Urothelium cell line (cell line): ENCODE measurements at places on chromosomes 2 and 18.
A peak's percentile ranks its signal among the peaks of the same experiment; 100 is the strongest.

DNA sequence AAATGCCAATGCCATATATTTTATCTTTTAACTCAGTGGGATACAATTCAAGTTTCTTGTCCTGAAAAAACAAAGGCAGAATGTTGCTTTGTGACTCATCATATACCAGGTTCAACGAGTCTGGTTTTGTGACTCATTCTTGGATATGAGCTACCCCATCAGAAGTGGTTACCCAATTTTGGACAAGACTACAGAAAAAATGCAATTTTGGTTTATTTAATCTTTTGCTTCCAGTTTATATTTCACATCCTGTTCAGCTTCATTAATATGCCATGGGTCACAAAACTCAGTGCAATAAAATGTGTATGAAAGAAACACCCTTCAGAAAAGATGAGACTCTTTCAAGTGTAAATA is 25.0 kb downstream of the FN1 start:
- peak; percentile 73 for DNase-seq

- no peak for DNase-seq
These were observed 2.2 kb downstream of the RBM45 start for GRCh38 chr2:178114462-178114861.

GRCh38 chr2:113755035-113755834 is 1.2 kb downstream of the SLC35F5 start:
- no peak for DNase-seq

DNA sequence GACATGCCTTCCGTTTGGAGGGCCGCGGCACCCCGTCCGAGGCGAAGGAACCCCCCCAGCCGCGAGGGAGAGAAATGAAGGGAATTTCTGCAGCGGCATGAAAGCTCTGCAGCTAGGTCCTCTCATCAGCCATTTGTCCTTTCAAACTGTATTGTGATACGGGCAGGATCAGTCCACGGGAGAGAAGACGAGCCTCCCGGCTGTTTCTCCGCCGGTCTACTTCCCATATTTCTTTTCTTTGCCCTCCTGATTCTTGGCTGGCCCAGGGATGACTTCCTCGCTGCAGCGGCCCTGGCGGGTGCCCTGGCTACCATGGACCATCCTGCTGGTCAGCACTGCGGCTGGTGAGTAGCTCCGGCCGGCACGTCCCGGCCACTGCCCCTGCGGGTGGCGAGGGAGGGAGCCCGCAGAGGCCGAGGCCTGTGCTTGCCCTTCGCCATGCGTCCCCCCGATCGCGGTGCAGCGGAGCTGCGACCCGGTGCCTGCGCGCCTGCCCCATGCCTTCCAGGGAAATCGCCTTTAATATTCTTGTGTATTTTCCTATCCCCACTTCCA is 1.2 kb downstream of the BMPR2 start:
- peak; percentile 18 for DNase-seq

DNA sequence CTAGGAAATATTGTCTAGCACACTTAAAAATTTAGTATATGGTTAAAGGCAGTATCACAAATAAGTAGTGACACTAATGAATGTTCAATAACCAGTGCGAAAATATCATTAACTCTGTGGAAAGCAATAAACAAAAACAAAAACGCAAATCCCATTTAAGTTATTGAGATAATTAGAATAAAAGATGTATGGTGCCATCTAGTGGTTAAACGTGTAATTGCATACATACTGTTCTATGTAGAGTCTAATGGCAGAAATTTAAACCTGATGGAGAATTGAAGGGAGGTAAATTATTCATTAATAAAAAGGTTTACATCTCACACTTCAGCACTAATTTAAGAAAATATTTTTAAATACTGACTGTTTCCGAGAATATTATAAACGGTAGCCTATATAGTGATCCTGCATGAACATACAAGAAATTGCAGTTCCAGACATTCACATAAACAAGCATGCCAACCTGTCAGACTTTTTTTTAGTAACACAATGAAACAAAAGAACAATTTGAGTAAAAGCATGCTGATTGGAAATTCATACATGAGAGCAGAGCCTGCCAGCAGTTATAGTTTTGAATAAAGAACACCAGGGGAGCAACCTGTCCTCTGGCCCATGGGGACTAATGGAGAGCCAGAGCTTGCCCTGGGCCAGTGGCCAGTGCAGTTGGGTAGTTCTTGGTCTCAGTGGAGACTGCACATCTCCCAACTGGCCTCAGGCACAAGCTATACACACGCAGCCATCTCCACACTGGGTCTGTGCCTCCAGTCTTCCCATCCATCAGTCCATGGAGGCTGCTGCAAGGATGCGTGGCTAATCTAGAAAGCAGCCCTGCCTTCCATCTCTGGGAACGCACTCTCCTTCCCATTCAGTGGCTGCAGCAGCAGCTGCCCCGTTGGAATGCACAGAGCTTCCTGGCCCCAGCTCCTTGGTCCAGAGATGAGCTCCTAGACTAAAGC is 28.0 kb downstream of the GCG start:
- DNase-seq = no peak

DNA sequence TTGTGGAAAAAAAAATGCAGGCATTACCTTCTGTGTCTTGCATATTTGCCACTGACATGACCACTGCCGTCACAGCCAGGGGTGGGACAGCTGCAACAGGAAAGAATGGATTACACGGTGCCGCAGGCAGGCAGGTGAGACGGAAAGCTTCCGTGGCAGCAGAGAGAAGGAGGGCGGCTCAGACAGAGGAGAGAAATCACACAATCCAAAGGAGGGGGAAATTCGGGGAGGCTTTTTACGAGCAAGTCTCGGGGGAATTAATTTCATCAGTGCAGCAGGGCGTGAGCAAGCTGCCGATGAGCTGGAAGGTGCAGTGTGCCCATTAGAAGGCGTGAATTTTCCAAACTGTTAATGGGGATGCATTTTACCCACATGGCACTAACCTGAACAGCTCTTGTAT is 234.8 kb upstream of the PXDN start:
- DNase-seq = no peak

DNA sequence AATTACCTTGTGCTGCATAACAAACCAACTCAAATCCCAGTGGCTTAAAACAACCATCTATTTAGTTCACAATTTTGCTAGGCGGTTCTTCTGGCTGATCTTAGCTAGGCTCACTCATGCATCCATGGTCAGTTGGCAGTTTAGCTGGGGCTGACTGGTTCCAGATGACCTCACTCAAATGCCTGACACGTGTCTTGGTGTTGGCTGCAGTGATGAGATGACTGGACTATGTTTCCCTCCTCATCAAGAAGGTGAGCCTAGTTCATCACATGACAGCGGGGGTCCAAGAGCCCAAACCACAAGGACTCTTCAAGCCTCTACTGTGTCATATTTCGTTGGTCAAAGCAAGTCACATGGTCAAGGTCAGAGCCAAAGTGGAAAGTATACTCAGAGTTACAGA is 42.7 kb upstream of the ACTR3 start:
- no peak for DNase-seq

GRCh38 chr2:67322353-67323001 is 74.7 kb upstream of the ETAA1 start:
- DNase-seq = peak; percentile 81

GRCh38 chr18:41905786-41906527 is 49.1 kb upstream of the PIK3C3 start:
- DNase-seq = no peak

- no peak for DNase-seq
These were observed 2.2 kb downstream of the EMILIN1 start for GRCh38 chr2:27080603-27080936.

GRCh38 chr2:173054466-173054865 is 21.2 kb upstream of the MAP3K20 start:
- DNase-seq = no peak

DNA sequence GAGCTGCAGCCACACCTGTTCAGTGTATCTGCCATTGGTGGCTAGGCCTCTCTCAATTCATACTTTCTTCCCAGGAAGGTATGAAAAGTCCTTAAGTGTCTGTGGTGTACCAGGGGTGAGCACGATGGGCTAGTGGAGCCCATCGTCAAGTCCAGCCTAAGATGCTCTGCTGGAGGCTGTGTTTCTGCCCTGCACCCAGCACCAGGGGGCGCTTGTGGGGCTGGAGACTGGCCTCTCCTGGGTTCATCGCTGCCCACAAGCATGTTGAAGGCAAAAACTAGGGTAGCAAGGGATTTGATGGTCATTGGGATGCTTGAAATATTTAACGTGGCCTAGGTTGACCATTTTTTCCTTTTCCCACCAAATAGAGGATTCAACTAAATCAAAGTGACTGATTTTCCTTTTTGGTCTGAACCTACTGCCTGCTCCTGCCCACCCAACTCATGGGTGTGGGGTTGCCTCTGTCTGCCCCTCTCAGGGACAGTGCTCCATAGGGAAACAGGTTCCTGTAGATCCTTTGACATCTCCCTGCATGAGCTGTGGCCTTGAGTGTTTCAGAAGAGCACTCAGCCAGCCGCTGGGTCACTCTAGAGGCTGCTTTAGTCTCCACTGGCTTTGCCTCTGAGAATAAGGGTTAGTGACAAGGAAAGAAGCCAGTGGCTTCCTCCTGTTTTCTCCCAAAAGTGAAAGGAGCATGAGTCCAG is 59.0 kb downstream of the TPGS2 start:
- no peak for DNase-seq

- DNase-seq = no peak
These were observed 111.7 kb downstream of the CHST9 start for GRCh38 chr18:27073404-27073830.

DNA sequence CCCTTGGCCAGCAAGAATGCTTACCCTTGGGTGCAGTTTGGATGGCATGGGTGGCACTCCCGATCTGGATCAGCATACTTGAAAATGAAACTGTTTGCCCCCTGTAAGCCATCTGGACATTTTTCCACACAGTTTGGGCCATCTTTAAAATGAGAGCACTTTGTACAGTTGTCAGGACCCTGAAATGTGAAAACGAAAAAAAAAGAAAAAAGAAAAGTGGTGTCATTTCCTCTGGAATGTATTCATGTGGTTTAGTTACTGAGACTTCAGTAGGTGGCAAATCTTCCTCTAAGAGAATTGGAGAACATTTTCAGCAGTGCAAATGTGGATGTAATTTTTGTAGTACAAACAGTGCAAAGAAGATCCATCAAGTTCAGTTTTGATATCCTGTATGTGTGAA is 873.3 kb downstream of the ERBB4 start:
- DNase-seq = no peak

DNA sequence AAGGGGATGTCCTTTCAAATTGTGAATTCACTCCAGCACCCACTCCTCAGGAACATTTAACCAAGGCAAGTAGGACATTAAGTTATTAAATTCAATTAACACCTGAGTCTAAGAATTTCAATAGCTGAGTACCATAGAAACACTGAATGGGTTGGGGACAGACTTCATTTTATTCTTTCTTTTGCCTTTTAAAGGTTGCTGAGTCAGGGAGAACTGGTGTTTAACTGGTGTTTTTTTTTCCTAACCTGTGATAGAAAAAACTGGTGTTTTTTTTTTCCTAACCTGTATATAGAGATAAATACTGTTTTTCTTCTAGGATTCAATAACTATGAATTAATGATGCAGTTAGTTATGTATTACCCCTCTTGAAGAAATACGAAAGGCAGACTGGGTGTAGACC is 38.9 kb downstream of the TTC27 start:
- no peak for DNase-seq

DNA sequence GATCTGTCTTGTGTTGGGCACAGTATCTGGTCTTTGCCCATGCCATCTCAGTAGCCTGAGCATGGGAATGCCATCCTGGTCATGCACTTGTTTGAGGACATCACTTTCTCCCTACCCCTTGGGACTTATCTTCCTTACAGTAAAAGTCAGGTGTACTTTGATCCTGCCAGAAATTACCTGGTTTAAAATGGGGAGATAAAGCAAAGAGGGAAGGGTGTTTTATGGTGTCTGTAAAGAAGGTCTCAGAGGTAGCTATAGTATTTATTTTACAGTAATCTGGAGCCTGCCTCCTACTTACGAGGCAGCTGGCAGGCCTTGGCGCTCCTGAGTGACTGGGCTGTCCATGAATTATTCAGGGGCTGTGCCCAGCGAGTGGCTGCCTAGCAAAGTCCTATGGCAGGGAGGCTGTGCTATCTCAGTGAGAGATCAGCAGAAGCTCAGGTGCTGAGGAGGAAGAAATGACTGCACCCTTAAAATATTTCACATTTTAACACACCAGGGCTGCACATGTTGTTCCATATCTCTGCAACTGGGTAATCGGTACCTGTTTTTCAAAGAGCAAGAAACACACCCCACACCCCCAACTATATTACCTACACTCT is 93.9 kb downstream of the SPTBN1 start:
- DNase-seq = no peak

DNA sequence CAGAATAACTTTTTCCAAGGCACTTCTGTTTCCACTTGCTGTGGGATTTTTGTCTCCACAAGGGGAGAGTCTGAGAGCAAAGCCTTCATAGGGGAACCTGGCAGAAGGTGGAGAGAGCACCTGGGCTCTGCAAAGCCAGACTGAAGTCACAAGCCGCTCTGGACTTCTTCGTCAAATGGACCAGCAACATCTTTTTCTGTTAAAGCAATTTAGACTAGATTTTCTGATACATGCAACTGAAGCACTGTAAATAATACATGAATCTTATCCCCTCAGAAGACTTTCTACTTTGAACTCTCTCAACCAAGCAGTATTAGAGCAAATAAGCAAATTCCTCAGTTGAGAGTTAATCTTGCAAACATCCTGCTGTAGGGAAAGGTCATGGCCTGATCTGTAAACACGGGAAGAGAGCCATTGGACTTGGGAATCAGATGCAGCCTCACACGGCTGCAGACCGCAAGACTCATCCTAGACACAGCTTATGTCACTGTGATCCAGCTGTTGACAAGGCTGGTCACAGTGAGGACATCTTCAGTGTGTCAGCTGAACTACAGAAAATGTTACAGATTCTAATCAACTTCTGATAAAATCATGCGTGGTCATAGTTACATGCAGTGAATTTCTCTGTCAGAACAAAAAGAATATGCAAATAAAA is 3.2 kb downstream of the SH3YL1 start:
- no peak for DNase-seq

GRCh38 chr18:56109757-56110156 is 521.8 kb upstream of the TCF4 start:
- DNase-seq = no peak

DNA sequence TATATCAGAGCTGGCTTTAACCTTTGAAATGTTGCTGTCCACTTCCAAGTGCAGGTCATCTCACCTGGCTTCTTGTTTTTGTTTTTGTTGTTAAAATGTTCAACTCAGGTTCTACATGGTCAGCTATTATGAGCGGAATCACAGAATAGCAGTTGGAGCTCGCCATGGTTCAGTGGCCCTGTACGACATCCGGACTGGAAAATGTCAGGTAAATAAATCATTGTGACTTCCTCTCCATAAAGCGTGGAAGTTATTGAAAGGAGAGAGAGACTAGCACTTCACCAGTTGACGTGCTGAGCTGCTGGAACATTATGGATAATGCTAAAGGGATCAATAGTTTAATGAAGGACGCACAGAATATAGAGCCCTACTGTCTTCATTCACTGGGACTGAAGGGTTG is 184.6 kb upstream of the BOD1L2 start:
- DNase-seq = no peak

- no peak for DNase-seq
These were observed 98.6 kb upstream of the ITPRID2 start for GRCh38 chr2:181792906-181793305.
